Neural crest cell (in vitro differentiated cells): ENCODE measurements at places on chromosomes 11 and 22. TPM values are rescaled to one million over a fixed set of nuclear protein-coding genes. Genes with fewer than 3 reads are reported as not detected.

Gene KCNQ1OT1
- 2.3 TPM in 2 replicates for total RNA-seq

Gene PRR5L
- total RNA-seq, result 6.6 and 7.7 TPM in 2 replicates

Gene P2RY6
- total RNA-seq, result not detected in 2 replicates

Gene GAB4
- not detected in 2 replicates for total RNA-seq

Gene POU2F3
- total RNA-seq, result not detected in 2 replicates

Gene NLRP14
- total RNA-seq, result 0.30 and 0.51 TPM in 2 replicates

Gene MGAT3
- total RNA-seq, result 20.3 and 23.5 TPM in 2 replicates

Gene AQP11
- 1.9 and 2.1 TPM in 2 replicates for total RNA-seq

Gene FXYD6
- total RNA-seq, result 113 TPM in 2 replicates

Gene TBX10
- not detected in 2 replicates for total RNA-seq

Gene ARHGAP8
- total RNA-seq, result 0.61 and 0.96 TPM in 2 replicates

Gene SSRP1
- total RNA-seq, result 280 TPM in 2 replicates

Gene CCDC87
- 0.93 and 1.1 TPM in 2 replicates for total RNA-seq

Gene PKP3
- total RNA-seq, result 0.42 and 1.7 TPM in 2 replicates

Gene ANGPTL5
- not detected in 2 replicates for total RNA-seq

Gene CLMP
- total RNA-seq, result 4.2 and 4.3 TPM in 2 replicates

Gene CDC42BPG
- total RNA-seq, result 3.0 and 3.5 TPM in 2 replicates

Gene YAP1
- 138 and 142 TPM in 2 replicates for total RNA-seq

Gene XKR3
- total RNA-seq, result not detected in 2 replicates

Gene AIFM3
- 0.79 and 0.84 TPM in 2 replicates for total RNA-seq

Gene MS4A12
- total RNA-seq, result not detected in 2 replicates

Gene PDGFB
- total RNA-seq, result 0.16 and 0.80 TPM in 2 replicates

Gene NOX4
- 5.1 and 6.2 TPM in 2 replicates for total RNA-seq
